ENCODE measurements at places on chromosomes 5 and 9.

- DNase-seq: no peak
These were observed 96.8 kb downstream of the INIP start for GRCh38 chr9:112621018-112621655.

GRCh38 chr9:109767814-109768213 is 12.2 kb upstream of the PALM2AKAP2 start:
- no peak for DNase-seq

- no peak for DNase-seq
These were observed 94.7 kb downstream of the EBF1 start for GRCh38 chr5:159005062-159005461.

GRCh38 chr5:174045470-174046025 is at the start of gene NSG2:
Gene NSG2 (plus strand): TSS chr5:174045706. CDS start chr5:174046756, 1,050 bp downstream.
- DNase-seq: no peak

GRCh38 chr5:67999391-67999790 is 216.2 kb upstream of the PIK3R1 start:
- no peak for DNase-seq

- DNase-seq: no peak
These were observed 137.1 kb upstream of the SMIM23 start for GRCh38 chr5:171648279-171649074.
